ENCODE measurements at places on chromosomes 12 and 14. TPM values are rescaled to one million over a fixed set of nuclear protein-coding genes. Genes with fewer than 3 reads are reported as not detected.

The LRRC10 gene
- not detected for total RNA-seq

The GPR137C gene
- 0.15 TPM for total RNA-seq

The MYO1H gene
- not detected for total RNA-seq

The PRKCH gene
- total RNA-seq = 5.6 TPM

The GRIP1 gene
- total RNA-seq = 6.4 TPM

The ANO4 gene
- 0.20 TPM for total RNA-seq

The NOVA1 gene
- total RNA-seq = 4.7 TPM

The TAS2R20 gene
- not detected for total RNA-seq

The CEP128 gene
- total RNA-seq = 4.8 TPM

The RPGRIP1 gene
- total RNA-seq = 0.28 TPM

The SDR9C7 gene
- not detected for total RNA-seq

The GPD1 gene
- 0.14 TPM for total RNA-seq

The FOXN4 gene
- 0.04 TPM for total RNA-seq

The IFT43 gene
- total RNA-seq = 41.2 TPM

The STK38L gene
- total RNA-seq = 10.4 TPM

The OR6C3 gene
- total RNA-seq = not detected

The PLEKHD1 gene
- 0.05 TPM for total RNA-seq

The TEX22 gene
- total RNA-seq = 0.10 TPM

The KLRC2 gene
- total RNA-seq = 1.3 TPM

The PLBD2 gene
- total RNA-seq = 28.4 TPM

The GYS2 gene
- not detected for total RNA-seq

The FOXG1 gene
- total RNA-seq = 0.19 TPM

The TSPAN8 gene
- 0.22 TPM for total RNA-seq

The DACT1 gene
- total RNA-seq = 0.74 TPM

The SERPINA4 gene
- total RNA-seq = 0.03 TPM

The KRAS gene
- 17.5 TPM for total RNA-seq

The TAS2R14 gene
- total RNA-seq = 0.44 TPM

The SMIM41 gene
- total RNA-seq = not detected

The FAM234B gene
- 3.8 TPM for total RNA-seq

The AP4S1 gene
- total RNA-seq = 8.9 TPM

The SDSL gene
- total RNA-seq = 24.5 TPM

The RNASE11 gene
- not detected for total RNA-seq

The FGD4 gene
- 20.6 TPM for total RNA-seq

The HOXC9 gene
- 13.7 TPM for total RNA-seq

The CIROP gene
- not detected for total RNA-seq

The WNT1 gene
- 0.09 TPM for total RNA-seq

The AJUBA gene
- 31.9 TPM for total RNA-seq

The VRTN gene
- total RNA-seq = 0.02 TPM
